NCI-H748 treated with DMSO at 0.1 percent for 48 hours (cell line): ENCODE measurements at places on chromosomes 2 and 18.

GRCh38 chr2:233445152-233445830 is 91.0 kb downstream of the DGKD start:
- no peak for DNase-seq

GRCh38 chr18:48217258-48218250 is 191.6 kb downstream of the ZBTB7C start:
- DNase-seq, result no peak

GRCh38 chr2:128301501-128301966 is 17.1 kb downstream of the HS6ST1 start:
- no peak for DNase-seq

- DNase-seq, result no peak
Observed at GRCh38 chr2:171771463-171771862, 84.2 kb downstream of the DYNC1I2 start.

GRCh38 chr2:79801082-79801481 is 288.2 kb downstream of the CTNNA2 start:
- no peak for DNase-seq

- DNase-seq, result peak; percentile 57
Observed at GRCh38 chr2:240566203-240567136, 1.8 kb upstream of the RNPEPL1 start.

GRCh38 chr2:14626873-14627272 is 5.6 kb upstream of the LRATD1 start:
- peak; percentile 46 for DNase-seq

- no peak for DNase-seq
Observed at GRCh38 chr2:129443235-129443864, 536.1 kb upstream of the RAB6C start.
